A549 treated with GW870086 at 1 μM for 4 hours (cell line): ENCODE measurements at places on chromosomes 5 and 9. TPM values are rescaled to one million over a fixed set of nuclear protein-coding genes. Genes with fewer than 3 reads are reported as not detected.

The IFNK gene
- not detected in 5 replicates for total RNA-seq

The ERBIN gene
- 20.2 to 36.9 TPM (median 25.3 TPM) in 5 replicates for total RNA-seq

The PLAC8L1 gene
- 0.26 TPM in 1 of 5 replicates, not detected in the others for total RNA-seq

The NRARP gene
- total RNA-seq, result 1.9 to 4.6 TPM (median 4.1 TPM) in 5 replicates
